HepG2 (cell line): ENCODE measurements at places on chromosomes 1 and 21. TPM values are rescaled to one million over a fixed set of nuclear protein-coding genes. Genes with fewer than 3 reads are reported as not detected.

The CYB5RL gene
- 4.1 and 5.0 TPM in 2 replicates for total RNA-seq

The CIART gene
- not detected in 2 replicates for total RNA-seq

The RYR2 gene
- not detected in 2 replicates for total RNA-seq

The LRRC3 gene
- total RNA-seq, result 3.9 and 4.8 TPM in 2 replicates

The S100A2 gene
- total RNA-seq, result 1.2 and 1.4 TPM in 2 replicates

The GJA9 gene
- 0.13 and 0.14 TPM in 2 replicates for total RNA-seq

The ZNF683 gene
- total RNA-seq, result not detected in 2 replicates

The LEMD1 gene
- total RNA-seq, result 0.84 and 2.3 TPM in 2 replicates

The TNNT2 gene
- total RNA-seq, result 0.20 TPM in 1 of 2 replicates, not detected in the other

The LAMC2 gene
- total RNA-seq, result not detected in 2 replicates

The TDRD5 gene
- not detected in 2 replicates for total RNA-seq

The GBP6 gene
- total RNA-seq, result not detected in 2 replicates

The ETV3L gene
- total RNA-seq, result not detected in 2 replicates

The ZNF593OS gene
- total RNA-seq, result not detected in 2 replicates

The GBP4 gene
- not detected in 2 replicates for total RNA-seq

The PCSK9 gene
- 31.2 and 80.5 TPM in 2 replicates for total RNA-seq

The PTPRC gene
- not detected in 2 replicates for total RNA-seq

The COX20 gene
- total RNA-seq, result 95.8 and 110 TPM in 2 replicates

The DEPDC1 gene
- total RNA-seq, result 20.2 and 28.0 TPM in 2 replicates

The PDE9A gene
- total RNA-seq, result 4.3 and 4.6 TPM in 2 replicates

The KCNQ4 gene
- total RNA-seq, result 0.02 TPM in 1 of 2 replicates, not detected in the other

The SLC9C2 gene
- not detected in 2 replicates for total RNA-seq

The PCP4 gene
- not detected in 2 replicates for total RNA-seq

The ADAMTSL4 gene
- 1.9 and 3.9 TPM in 2 replicates for total RNA-seq
